ENCODE measurements at places on chromosomes 1 and 21. TPM values are rescaled to one million over a fixed set of nuclear protein-coding genes. Genes with fewer than 3 reads are reported as not detected.

TEDDM1 gene
- total RNA-seq: not detected

RNU1-3 gene
- 2,378 TPM for total RNA-seq

TENT5C gene
- 32.1 TPM for total RNA-seq

USH2A gene
- total RNA-seq: 0.17 TPM

OR2T2 gene
- total RNA-seq: not detected

ZFP69B gene
- 2.1 TPM for total RNA-seq

SERPINC1 gene
- total RNA-seq: not detected

ARHGAP30 gene
- 8.1 TPM for total RNA-seq

PRUNE1 gene
- total RNA-seq: 23.3 TPM

BTBD8 gene
- total RNA-seq: 8.0 TPM

FCRL6 gene
- total RNA-seq: 0.38 TPM

DNA sequence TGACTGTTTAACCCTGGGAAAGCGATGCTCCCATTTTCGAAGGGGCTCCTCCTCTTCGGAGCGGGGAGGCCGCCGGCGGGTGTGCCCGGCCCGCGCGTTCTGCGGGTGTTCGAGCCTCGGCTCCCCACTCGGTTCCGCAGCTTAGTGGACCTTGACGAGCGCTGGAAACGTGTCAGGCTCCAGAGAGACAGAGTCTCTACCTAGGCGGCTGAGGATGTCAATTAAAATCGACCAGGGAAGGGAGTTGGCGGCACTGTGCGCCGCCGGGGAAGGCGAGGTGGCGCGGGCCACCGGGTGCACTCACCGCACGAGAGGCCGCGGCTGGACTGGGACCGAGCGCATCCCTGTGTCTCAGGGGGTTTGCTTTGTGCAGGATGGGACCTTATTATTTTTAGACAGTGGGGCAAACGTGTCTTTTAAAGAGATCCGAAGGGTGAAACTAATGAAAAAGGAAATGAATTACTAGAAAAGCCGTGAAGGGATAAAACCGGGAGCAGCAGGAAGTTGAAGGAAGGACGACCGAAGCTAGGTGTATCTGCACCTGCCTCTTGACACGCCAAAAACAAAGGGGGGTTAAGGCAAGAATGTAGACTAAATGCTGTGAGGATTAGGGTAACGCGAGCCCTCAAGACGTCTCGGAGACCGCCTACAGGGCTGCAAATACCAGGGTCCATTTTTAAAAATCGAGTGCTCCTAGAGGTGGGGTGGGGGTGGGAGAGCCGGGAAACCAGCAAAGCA is 5.6 kb downstream of the LHX4 start:
- no peak for DNase-seq

DNA sequence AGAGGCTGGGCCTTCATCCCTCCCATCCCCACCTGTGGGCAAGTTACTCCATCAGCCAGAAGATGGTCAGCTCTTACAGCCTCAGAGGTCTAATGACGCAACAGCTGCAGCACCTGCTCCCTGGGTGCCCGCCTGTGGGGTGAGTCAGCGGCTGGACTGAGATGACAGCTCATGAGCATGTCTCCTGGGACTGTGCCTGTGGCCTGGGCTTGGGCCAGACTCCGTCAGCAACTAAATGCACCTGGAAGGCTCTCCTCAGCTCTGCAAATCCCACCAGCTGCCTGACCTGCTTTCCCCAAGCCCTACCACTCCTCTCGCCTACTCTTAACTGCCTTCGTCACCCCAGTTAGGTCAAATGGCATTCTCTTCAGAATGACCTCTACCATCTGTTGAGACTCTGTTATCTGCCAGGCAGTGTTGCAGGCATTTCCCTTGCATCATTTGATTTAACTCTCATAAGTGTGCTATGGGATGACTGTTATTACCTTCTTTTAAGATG is 47.7 kb downstream of the ETS2 start:
- DNase-seq: peak; percentile 68

- DNase-seq: no peak
Observed at GRCh38 chr1:201639391-201639790, 100.5 kb downstream of the NAV1 start.

DNA sequence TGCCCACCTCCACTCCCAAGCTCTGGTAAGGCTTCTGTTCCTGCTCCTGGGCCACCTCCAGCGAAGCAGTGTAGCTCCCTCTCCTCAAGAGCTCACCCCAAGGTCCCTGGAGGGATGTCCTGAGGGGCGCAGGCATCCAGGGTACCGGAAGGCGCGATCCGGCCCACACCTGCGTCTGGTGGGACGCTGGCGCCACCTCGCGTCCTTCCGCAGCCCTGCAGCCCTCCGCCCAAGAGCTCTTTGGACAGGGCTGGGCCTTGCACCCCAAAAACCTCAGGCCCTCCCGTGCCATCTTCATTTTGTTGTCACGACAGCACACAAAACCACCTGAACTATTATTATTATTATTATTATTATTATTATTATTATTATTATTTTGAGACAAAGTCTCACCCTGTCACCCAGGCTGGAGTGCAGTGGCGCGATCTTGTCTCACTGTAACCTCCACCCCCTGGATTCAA is 49.2 kb upstream of the PAX7 start:
- peak; percentile 58 for DNase-seq

- no peak for DNase-seq
Observed at GRCh38 chr1:185492089-185492825, 175.2 kb upstream of the IVNS1ABP start.

GRCh38 chr1:211642870-211643269 is 32.6 kb downstream of the NEK2 start:
- no peak for DNase-seq

GRCh38 chr1:9314111-9314510 is 21.4 kb downstream of the SPSB1 start:
- DNase-seq: no peak

DNA sequence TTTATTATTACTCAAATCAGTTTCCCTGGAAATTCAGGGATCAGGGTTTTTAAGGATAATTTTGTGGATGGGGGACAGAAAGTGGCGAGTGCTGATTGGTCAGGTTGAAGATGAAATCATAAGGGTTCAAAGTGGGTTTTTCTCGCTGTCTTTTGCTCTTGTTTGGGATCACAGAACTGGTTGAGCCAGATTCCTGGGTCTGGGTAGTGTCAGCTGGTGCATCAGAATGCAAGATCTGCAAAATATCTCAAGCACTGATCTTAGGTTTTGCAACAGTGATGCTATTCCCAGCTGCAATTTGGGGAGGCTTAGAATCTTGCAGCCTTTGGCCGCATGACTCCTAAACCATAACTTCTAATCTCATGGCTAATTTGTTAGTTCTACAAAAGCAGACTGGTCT is 9.3 kb downstream of the CHI3L2 start:
- no peak for DNase-seq

GRCh38 chr1:76224752-76225151 is 150.2 kb downstream of the ST6GALNAC3 start:
- no peak for DNase-seq

- DNase-seq: no peak
Observed at GRCh38 chr1:226629210-226629895, 80.8 kb downstream of the STUM start.

GRCh38 chr1:70706381-70707037 is 295.4 kb downstream of the CTH start:
- DNase-seq: no peak

DNA sequence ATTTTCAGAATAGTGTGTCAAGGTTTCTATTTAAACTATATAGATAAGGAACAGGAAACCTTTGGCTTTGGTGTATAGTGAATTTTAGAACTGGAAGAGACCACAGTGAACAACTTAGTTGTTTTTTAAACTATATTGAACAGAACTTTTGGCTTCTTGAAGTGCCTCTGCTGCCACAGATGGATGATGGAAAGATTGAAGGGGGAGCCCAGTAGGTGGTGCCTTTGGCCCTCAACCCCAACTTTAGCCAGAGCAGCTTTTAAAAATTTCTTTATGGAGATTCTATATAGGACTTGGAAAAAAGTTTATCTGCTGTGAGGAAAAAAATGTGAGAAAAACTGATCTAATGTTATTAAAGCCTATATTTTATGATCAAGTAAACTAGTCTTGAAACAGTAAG is 50.2 kb downstream of the SWT1 start:
- DNase-seq: no peak

DNA sequence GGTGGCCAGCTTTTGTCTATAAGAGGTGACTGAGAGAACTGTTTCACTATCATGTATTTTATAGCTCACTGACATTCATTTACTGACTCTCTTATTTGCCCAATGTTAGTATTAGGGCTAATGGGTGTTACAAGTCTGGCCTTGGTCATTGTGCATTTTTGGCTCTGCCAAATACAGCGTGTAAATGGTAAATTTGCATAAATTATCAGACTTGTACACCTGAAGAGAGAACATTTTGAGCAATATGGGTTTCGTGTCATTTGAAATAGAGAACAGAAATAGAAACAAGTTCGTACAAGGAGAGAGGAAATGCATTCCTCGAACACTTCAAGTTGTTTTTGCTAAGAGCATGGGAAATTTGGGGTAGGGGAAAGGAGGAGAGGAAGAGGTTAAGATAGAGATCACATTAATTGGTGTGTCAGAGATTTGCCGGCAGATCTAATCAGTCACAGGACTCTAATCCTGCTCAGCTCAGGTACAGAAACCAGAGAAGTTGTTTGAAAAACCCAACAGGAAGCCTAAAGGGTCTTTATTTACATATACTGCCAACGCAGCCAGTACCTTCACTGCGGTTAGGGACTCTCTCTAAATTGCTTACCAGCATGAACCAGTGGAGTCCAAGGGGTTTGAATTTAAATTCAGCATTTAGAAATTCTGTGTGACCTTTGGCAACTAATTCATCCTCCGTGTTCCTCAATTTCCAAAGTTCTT is 261.5 kb downstream of the GPATCH2 start:
- DNase-seq: no peak

DNA sequence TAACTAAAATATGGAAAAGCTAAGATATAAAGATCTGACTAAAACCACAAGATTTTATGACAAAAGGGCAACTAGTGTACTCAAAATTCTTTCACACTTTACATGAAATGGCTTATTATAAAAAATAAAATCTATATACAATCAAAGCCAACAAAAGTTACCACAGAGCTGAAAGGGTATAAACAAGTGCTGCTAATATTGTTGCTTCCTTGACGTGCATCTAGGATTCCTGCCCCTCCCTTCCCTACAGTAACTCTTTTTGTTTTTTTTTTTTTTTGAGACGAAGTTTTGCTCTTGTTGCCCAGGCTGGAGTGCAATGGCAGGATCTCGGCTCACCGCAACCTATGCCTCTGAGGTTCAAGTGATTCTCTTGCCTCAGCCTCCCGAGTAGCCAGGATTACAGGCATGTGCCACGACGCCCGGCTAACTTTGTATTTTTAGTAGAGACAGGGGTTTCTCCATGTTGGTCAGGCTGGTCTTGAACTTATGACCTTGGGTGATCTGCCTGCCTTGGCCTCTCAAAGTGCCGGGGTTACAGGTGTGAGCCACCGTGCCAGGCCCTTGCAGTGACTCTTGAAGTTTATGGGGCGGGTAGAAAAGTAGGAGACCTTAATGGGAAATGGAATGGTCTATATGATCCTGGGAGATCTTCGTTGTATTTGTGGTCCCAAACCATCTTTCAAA is 4.5 kb downstream of the SRSF4 start:
- no peak for DNase-seq

DNA sequence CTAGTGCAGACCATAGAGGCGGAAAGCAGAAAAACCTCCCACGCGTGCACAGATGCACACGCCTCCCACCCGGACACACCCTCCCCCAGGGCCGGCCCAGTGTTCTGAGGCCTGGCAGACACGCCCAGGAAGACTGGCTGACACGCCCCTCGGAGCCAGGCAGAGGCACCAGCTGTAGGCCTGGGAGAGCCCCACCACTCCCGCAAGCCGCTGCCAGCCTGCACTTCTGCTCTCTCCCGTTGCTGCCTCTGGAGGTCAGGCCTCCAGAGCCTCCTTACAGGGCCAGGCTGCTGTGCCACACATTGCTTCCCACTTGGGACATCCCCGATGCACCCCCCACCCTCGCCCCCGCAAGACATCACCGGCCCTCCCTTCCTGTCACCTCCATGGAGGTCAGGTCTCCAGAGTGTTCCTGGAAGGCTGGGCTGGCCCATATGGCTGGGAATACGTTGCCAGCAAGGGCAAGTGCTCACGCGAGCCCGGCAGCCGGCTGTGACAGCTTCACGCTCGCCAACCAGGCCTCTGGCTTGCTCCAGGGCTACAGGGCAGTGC is 40.4 kb downstream of the CASZ1 start:
- DNase-seq: peak; percentile 92

DNA sequence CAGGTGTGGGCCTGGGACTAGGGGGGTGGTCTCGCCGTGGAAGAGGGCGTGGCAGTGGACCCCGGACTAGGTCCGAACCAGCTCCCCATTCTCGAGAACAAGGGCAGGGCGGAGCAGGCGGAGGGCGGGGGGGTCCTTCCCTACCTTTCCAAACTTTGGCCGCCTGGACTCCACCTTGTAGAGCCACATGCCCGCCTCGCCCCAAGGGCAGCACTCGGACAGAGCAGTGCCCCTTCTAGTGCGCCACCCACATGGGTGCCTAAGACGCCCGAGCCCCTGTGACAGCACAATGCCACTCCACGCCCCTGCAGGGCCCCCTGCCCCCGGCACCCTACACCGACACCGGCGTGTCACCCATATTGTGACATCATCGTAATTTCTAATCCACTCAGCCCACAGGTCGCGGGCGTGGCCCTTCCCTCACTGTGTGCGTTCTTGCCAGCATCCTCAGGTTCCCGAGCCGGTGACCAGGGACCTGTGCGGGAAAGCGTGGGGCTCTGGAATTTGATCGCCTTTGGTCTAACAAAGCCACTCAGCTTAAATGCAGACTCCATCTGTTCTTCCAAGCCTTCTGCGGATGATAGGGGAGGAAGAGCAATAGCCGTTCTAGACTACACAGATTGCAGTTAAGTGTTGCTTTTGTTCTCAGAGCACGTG is 553 bp upstream of the STMN1 start:
- no peak for DNase-seq

DNA sequence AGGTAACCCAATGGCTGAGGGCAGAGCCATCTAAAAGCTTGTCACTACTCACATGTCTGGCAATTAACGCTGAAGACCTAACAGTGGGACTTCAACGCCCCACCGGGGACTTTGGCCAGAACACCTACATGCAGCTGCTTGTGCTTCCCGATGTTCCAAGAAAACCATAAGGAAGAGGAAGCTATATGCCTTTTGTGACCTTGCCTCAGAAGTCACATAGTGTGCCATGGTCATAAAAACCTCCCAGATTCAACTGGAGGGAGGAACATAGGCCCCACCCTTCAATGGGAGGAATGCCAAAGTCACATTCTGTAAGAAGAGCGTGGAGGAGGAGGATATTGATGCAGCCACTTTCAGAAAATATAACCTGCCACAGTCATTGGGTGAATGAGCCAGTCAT is 147.8 kb upstream of the MAGI3 start:
- peak; percentile 81 for DNase-seq

DNA sequence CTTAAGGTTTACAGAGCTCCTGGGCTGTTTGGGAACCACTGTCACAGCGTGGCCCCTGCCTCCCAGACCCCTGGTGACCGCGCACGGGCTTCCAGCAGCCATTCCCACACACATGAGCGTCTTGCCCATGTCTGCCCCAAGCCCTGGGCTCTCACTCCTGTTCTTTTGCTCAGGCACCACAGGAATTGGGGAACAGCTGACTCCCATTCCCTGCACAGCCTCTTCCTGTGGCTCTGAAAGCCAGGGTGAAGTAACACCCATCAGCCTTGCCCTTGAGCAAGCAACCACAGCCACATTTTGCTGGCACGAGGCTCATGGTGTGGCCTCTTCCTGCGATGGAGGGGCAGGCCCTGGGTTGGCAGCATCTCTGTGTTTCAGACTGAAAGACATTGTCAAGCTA is 14.3 kb upstream of the GPR157 start:
- no peak for DNase-seq

- DNase-seq: no peak
Observed at GRCh38 chr1:9112961-9113880, 15.7 kb downstream of the GPR157 start.

Data from mucosa of descending colon (tissue), 3 donors.